ENCODE measurements at places on chromosomes 1 and 21. TPM values are rescaled to one million over a fixed set of nuclear protein-coding genes. Genes with fewer than 3 reads are reported as not detected.

The TMEM61 gene
- 1.9 TPM for polyA plus RNA-seq

The C8A gene
- polyA plus RNA-seq, result not detected

The RNU1-1 gene
- not detected for polyA plus RNA-seq

The CYP4A22 gene
- not detected for polyA plus RNA-seq

The RNASEL gene
- 1.2 TPM for polyA plus RNA-seq

The SMIM1 gene
- polyA plus RNA-seq, result 5.8 TPM

The CD1B gene
- polyA plus RNA-seq, result not detected

The GJA9 gene
- polyA plus RNA-seq, result 0.26 TPM

Data from foreskin keratinocyte (primary cell).